A549 treated with CORT108297 at 1 μM for 4 hours (cell line): ENCODE measurements at places on chromosomes 6 and 20. TPM values are rescaled to one million over a fixed set of nuclear protein-coding genes. Genes with fewer than 3 reads are reported as not detected.

The MMS22L gene
- 9.5 to 14.2 TPM (median 13.3 TPM) in 5 replicates for total RNA-seq

The PTPRK gene
- total RNA-seq = 13.9 to 17.7 TPM (median 16.0 TPM) in 5 replicates

The SENP6 gene
- total RNA-seq = 27.9 to 40.9 TPM (median 29.6 TPM) in 5 replicates

The C6orf118 gene
- 0.14 to 0.18 TPM (median 0.16 TPM) in 5 replicates for total RNA-seq

The KIF3B gene
- 22.1 to 26.6 TPM (median 25.8 TPM) in 5 replicates for total RNA-seq

The KCNS1 gene
- total RNA-seq = not detected in 5 replicates

The PRL gene
- not detected in 5 replicates for total RNA-seq

The F13A1 gene
- total RNA-seq = not detected in 5 replicates

The HAO1 gene
- not detected in 5 replicates for total RNA-seq

The SLC16A10 gene
- total RNA-seq = 0.16 to 0.48 TPM (median 0.39 TPM) in 5 replicates

The NR2E1 gene
- total RNA-seq = 0.03 to 0.09 TPM (median 0.04 TPM) in 4 of 5 replicates, not detected in the other

The CD109 gene
- 25.4 to 45.7 TPM (median 39.2 TPM) in 5 replicates for total RNA-seq

The TRIM15 gene
- 0.08 to 0.09 TPM in 2 of 5 replicates, not detected in the others for total RNA-seq

The GPR63 gene
- 0.45 to 0.60 TPM (median 0.53 TPM) in 5 replicates for total RNA-seq

The PRRT1 gene
- total RNA-seq = 0.30 to 0.74 TPM (median 0.52 TPM) in 5 replicates

The MTFR2 gene
- total RNA-seq = 11.2 to 13.3 TPM (median 12.2 TPM) in 5 replicates

The POPDC3 gene
- total RNA-seq = 26.4 to 30.2 TPM (median 28.2 TPM) in 5 replicates

The LAMP5 gene
- total RNA-seq = 0.05 to 0.06 TPM in 2 of 5 replicates, not detected in the others

The CST7 gene
- total RNA-seq = not detected in 5 replicates

The GRM1 gene
- 0.02 to 0.06 TPM (median 0.03 TPM) in 3 of 5 replicates, not detected in the others for total RNA-seq

The ID4 gene
- 1.1 to 1.6 TPM (median 1.3 TPM) in 5 replicates for total RNA-seq

The EYA2 gene
- 2.0 to 3.3 TPM (median 2.9 TPM) in 5 replicates for total RNA-seq

The SAMD10 gene
- 0.05 TPM in 1 of 5 replicates, not detected in the others for total RNA-seq

The SLC17A1 gene
- total RNA-seq = 0.10 TPM in 1 of 5 replicates, not detected in the others

The CST1 gene
- total RNA-seq = 0.50 to 1.6 TPM (median 0.87 TPM) in 5 replicates

The ANKRD66 gene
- total RNA-seq = not detected in 5 replicates

The MACROD2 gene
- total RNA-seq = 0.23 to 0.92 TPM (median 0.61 TPM) in 5 replicates

The TINAG gene
- not detected in 5 replicates for total RNA-seq

The NMBR gene
- not detected in 5 replicates for total RNA-seq

The BEND6 gene
- 0.85 to 1.4 TPM (median 0.98 TPM) in 5 replicates for total RNA-seq

The BPIFB4 gene
- not detected in 5 replicates for total RNA-seq

The CRISP2 gene
- total RNA-seq = not detected in 5 replicates

The INSM1 gene
- total RNA-seq = 0.02 TPM in 1 of 5 replicates, not detected in the others

The NFYA gene
- total RNA-seq = 12.0 to 14.5 TPM (median 13.5 TPM) in 5 replicates

The CALHM4 gene
- total RNA-seq = 0.16 TPM in 1 of 5 replicates, not detected in the others

The DNAH8 gene
- total RNA-seq = not detected in 5 replicates

The B3GALT4 gene
- 0.42 to 0.93 TPM (median 0.72 TPM) in 5 replicates for total RNA-seq

The MAP7 gene
- total RNA-seq = 24.3 to 31.9 TPM (median 31.5 TPM) in 5 replicates

The CDH4 gene
- 6.1 to 9.5 TPM (median 7.1 TPM) in 5 replicates for total RNA-seq

The DEF6 gene
- total RNA-seq = 0.03 to 0.07 TPM (median 0.06 TPM) in 3 of 5 replicates, not detected in the others

The DACT2 gene
- total RNA-seq = 0.18 to 0.38 TPM (median 0.20 TPM) in 5 replicates

The BTN2A1 gene
- total RNA-seq = 16.5 to 21.8 TPM (median 21.3 TPM) in 5 replicates

The TTK gene
- 17.1 to 23.0 TPM (median 19.1 TPM) in 5 replicates for total RNA-seq

The TOMM6 gene
- 279 to 319 TPM (median 301 TPM) in 5 replicates for total RNA-seq

The SIGLEC1 gene
- 0.01 to 0.03 TPM (median 0.02 TPM) in 4 of 5 replicates, not detected in the other for total RNA-seq

The TREM2 gene
- total RNA-seq = not detected in 5 replicates

The GSTA1 gene
- 0.11 TPM in 1 of 5 replicates, not detected in the others for total RNA-seq

The TJAP1 gene
- 17.3 to 20.8 TPM (median 20.1 TPM) in 5 replicates for total RNA-seq

The GNAS gene
- total RNA-seq = 680 to 764 TPM (median 724 TPM) in 5 replicates

The GPLD1 gene
- 0.66 to 1.3 TPM (median 1.1 TPM) in 5 replicates for total RNA-seq
